ENCODE measurements at places on chromosomes 13 and 19. TPM values are rescaled to one million over a fixed set of nuclear protein-coding genes. Genes with fewer than 3 reads are reported as not detected.

The CASP14 gene
- not detected for polyA plus RNA-seq

The MEX3D gene
- polyA plus RNA-seq: 20.8 TPM

DNA sequence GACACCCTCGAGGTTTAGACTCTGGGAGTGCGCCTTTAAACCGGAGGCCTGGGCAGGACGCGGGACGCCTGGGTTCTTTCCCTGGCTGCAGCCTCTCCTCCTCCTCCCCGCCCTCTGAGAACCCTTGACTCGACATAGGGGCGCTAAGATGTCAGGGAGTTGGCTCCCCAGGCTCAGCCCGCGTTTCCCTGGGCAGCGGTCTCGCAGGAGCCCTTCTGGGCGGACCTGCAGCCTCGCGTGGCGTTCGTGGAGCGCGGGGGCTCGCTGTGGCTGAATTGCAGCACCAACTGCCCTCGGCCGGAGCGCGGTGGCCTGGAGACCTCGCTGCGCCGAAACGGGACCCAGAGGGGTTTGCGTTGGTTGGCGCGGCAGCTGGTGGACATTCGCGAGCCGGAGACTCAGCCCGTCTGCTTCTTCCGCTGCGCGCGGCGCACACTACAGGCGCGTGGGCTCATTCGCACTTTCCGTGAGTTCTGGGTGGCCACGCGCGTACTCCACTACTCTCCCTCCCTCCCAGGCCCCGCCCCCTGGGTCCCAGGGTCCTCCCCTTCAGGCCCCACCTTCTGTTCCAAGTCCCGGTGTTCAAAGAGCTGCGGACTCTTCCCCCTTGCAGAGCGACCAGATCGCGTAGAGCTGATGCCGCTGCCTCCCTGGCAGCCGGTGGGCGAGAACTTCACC is 1.3 kb downstream of the ICAM5 start:
- peak overlapping the region; percentile 64 for H3K4me3 ChIP-seq
- H3K27ac ChIP-seq: no peak overlapping the region
- peaks cover 73% of the 10 kb centered on the region for H3K27me3 ChIP-seq
- peaks cover 18% of the 10 kb centered on the region for H3K4me1 ChIP-seq
- no peaks in the 10 kb centered on the region for H3K36me3 ChIP-seq
- DNase-seq: peak; percentile 78

DNA sequence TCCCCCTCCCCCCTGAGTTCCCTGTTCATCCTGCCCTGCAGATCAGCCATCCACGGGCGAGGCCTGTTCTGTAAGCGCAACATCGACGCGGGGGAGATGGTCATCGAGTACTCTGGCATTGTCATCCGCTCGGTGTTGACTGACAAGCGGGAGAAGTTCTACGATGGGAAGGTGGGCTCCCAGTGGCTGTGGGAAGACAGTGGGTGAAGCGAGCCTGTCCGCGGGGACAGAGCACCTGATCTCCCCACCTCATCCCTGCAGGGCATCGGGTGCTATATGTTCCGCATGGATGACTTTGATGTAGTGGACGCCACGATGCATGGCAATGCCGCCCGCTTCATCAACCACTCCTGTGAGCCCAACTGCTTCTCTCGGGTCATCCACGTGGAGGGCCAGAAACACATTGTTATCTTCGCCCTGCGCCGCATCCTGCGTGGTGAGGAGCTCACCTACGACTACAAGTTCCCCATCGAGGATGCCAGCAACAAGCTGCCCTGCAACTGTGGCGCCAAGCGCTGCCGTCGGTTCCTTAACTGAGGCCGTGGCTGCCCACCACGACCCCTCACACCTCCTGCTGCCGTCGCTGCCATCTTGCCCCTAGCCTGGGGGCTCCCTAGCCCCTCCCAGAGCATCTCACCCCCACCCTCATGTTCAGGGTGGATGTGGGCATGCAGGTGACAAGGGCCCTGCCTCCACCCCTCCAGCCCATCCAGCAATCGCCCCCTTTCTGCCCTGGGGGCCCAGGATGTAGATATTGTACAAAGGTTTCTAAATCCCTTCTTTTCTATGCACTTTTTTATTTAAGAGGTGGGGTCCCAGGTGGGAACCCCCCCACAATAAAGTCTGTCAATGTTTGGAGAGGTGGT is 4.0 kb downstream of the IGFLR1 start:
- no peaks in the 10 kb centered on the region for H3K27me3 ChIP-seq
- H3K4me1 ChIP-seq: 0 out of 2 replicates have a peak, but pooled peaks cover 3% of the 10 kb centered on the region
- no peak overlapping the region for H3K4me3 ChIP-seq
- DNase-seq: no peak

DNA sequence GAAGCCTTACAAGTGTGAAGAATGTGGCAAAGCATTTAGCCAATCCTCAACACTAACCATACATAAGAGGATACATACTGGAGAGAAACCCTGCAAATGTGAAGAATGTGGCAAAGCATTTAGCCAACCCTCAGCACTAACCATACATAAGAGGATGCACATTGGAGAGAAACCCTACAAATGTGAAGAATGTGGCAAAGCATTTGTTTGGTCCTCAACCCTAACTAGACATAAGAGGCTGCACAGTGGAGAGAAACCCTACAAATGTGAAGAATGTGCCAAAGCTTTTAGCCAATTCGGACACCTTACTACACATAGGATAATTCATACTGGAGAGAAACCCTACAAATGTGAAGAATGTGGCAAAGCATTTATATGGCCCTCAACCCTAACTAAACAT is 18.2 kb downstream of the ZNF726 start:
- no peak overlapping the region for H3K27ac ChIP-seq
- H3K4me1 ChIP-seq: no peaks in the 10 kb centered on the region
- DNase-seq: no peak
- no peak overlapping the region for H3K4me3 ChIP-seq

DNA sequence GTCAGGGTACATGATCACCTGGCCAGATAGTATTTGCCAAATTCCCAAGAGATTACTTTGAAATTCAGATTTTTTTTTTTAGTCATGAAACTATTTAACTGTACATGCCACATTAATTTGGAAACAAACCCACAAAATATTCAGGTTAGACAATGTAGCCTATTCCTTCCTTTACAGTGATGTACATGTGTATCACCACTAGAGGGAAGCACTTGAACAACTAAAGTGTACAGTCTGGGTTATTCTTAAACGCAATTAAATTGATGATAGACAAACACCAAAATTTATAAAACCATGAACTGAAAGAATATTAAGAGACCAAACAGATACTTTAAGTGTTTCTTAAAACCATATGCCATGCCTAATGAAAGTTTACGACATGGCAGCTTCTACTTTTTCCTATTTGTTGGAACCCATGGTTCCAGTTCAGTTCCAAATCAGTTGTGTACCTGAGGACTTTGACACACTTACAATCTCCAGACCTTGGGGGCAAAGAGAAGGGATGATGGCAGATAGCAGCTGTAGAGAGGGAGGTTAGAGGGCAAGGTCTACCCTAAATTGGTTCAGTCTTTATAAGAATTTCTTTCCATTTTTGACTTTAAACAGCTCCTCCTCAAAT is 52.8 kb downstream of the TNFSF13B start:
- no peak for DNase-seq
- H3K27me3 ChIP-seq: no peaks in the 10 kb centered on the region
- H3K4me3 ChIP-seq: no peak overlapping the region
- no peaks in the 10 kb centered on the region for H3K4me1 ChIP-seq
- no peak overlapping the region for H3K27ac ChIP-seq
